Trophoblast cell (in vitro differentiated cells and primary cell): ENCODE measurements at places on chromosomes 4 and X.

GRCh38 chr4:122865425-122865824, 38.8 kb downstream of the FGF2 start:
- DNase-seq: no peak

DNA sequence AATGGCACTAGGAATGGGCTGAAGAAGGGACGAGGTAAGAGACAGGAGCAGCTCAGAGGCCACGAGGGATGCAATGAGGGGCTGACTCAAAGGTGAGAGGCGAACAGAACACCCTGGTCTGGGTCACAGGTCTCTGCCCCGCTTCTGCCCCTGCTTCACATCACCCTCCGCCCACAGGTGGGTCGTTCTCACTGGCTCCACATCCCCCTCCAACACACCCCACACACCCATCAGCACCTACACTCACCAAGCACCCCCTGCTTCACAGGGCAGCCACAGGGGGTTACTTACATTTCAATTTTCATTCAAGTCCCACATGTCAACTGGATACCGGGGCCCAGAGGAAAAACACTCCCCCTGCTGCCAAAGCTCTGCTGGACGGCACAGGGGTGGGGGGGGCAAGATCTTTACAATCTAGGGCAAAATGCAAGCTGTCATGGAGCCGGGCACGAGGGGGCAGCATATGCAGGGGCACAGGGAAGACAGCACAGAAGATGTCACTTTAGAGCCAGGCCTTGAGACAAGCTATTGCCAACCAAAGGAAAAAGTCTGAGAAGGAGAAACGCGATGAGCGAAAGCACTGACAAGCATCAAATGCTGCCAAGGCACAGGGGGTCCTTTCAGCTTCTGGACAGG, 94.0 kb downstream of the AFAP1 start:
- no peak for DNase-seq

DNA sequence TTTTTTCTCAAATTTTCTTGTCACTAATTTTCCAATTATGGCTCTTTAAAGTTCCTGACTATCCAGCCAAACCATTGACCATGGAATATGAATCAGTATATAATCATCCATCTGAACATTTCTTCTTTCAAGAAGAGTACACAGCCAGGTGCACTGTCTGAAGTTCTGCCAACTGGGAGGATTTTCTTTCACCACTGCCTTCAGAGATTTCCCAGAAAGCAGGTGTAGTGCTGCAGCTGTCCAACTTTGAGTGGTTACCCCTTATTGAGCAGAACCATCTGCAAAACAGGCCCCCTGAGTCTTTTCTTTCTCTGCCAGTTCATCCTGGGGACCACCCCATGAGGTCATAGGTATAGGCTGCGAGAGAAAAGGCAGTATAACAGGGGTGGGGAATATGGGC, 1213.2 kb downstream of the RAPGEF2 start:
- no peak for DNase-seq

DNA sequence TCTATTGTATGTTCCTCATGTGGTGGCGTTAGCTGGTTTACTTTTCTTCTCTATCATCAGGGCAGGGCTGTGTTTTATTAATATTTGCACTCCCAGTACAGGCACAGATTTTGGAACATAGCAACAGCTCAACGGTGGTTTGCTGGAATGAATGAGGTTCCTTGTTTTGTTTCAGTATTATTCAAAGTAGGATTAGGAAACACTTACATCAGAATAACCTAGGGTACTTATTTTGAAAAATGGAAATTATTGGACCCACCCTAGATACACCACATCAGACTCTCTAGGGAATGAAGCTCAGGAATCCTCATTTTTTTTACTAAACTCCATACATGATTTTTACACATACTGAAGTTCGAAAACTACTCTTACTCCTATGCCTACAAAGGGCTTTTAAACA, 108.8 kb upstream of the ENPEP start:
- no peak for DNase-seq

DNA sequence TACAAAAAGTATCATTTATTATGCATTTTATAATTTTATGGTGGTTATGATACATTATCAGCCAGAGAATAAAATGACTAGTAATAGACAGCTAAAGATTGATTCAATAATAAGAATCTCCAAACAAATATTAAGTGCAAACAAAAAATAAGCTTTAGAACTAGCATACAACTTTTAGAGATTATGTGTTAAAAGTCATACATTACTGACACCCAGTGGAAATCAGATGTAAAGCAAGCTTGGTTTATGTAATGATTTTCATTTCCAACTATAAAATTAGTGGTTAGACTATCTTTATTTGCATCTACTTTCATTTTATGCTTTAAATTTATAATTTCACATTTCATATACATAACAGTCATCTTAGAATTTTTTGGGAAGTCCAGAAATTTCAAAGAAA, 57.7 kb downstream of the IL13RA2 start:
- DNase-seq: no peak

DNA sequence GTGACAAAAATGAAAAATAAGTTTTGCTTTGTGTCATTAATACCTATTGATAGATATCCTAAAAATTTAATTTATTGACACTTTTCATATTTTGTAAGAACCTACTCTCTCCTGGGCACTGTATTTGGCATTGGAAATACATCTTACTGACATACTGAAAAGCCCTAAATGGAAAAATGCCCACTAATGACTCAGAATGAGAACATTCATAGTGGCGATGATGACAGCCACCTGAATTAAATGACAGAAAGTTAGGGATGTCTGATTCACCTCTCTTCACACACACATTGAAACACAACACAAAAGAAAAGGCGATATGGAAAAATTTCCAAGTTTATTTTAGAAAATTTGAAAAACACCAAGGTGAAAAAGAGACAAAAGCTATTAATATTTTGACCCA, 992.3 kb downstream of the STPG2 start:
- no peak for DNase-seq

DNA sequence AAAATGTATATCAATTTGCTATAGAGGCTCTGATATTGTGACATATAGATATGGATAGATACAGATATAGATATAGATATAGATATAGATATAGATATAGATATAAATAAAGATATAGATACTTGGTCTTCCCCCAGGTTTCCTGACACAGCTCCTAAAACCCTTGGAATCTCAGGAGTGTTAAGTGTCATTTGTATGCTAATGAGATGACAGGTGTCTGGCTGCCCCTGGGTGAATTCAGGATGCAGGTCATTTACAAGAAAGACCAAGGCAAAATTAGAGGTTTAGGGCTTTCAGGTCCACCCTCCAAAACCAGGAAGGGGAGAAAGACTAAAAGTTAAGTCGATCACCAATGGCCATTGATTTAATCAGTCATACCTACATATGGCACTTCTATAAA, 1034.8 kb downstream of the PDHA2 start:
- DNase-seq: no peak

DNA sequence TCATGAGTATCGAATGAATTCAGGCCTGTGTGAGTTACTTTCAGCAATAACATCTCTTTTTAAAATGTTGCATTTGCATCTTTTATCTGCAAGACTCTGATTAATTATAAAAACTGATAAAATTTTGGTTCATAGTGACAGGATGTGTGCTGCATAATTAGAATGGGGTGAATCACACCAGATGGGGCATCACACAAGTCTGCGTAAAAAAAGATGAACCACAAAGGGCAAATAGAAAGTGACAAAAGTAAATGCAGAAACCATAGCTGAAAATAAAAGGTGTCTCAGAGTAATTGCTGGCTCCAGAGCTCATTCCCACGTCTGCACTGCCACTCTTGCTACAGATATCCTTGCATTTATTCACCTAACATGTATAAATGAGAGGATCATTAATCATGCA, 131.1 kb downstream of the HS3ST1 start:
- DNase-seq: no peak

GRCh38 chr4:63085091-63085490, 1324.2 kb downstream of the TECRL start:
- DNase-seq: peak; percentile 6
